Bone marrow (tissue), 2 donors: ENCODE measurements at places on chromosomes 1 and 21.
A peak's percentile ranks its signal among the peaks of the same experiment; 100 is the strongest.

- DNase-seq: no peak
Measured at GRCh38 chr1:64482720-64483119, 12.8 kb downstream of the CACHD1 start.

DNA sequence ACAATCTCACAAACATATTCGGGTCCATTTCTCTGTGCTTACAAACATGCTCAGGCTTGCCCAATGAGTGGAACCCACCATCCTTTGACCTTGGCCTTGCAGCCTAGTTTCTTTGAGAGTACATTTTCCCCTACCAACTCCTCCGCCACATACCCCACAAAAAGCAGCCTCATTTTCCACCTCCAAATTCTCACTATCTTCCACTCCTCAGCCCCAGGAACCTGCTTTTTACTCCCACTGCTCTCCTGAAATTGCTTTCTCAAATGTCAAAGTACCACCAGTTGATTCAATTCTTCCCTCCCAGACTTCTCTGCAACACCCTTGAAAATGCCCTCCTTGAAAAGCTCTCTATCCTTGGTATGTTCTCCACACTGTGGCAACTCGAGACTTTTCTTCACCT, 103.8 kb downstream of the RUNX1 start:
- DNase-seq: no peak

DNA sequence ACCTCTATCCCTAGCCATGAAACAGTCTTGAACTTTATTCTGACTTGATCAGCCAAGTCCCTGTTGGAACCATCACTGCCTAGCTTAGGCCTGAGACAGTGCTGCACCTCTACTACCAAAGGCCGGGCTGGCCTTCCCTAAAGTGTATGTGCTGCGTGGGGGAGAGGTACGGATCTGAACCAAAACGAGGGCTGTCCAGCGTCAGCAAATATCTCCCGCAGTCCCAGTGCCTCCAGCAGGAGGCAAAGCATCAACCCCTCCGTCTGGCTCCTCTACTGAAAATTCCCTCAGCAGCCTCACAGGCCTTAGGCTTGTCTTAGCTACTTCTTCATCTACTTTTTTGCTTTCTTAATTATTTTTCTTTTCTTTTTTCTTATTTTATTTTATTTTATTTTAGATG, 33.3 kb upstream of the KIF26B start:
- no peak for DNase-seq

GRCh38 chr1:245095903-245096302, 58.9 kb upstream of the KIF26B start:
- no peak for DNase-seq

GRCh38 chr1:64653466-64653865, 91.4 kb upstream of the RAVER2 start:
- DNase-seq: no peak

DNA sequence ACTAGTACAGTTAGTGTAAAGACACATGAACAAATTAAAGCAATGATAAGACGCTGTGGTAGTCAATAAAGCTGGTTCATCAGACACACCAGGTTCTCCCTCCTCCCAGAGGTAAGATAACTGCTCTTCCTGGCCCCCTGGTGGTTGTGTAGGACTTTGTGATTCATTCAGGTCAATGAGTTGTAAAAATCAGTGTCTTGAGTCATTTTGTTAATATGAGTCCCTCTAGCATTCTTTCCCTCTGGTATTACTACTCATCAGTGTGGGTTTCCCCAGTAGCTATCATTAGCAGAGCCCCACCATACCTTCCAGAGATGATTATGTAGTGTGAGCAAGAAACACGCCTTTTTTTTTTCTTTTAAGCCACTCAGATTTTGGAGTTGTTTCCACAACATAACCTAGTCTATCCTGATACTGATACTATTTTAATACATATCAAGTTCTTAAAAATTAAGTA, 3.6 kb upstream of the SETDB1 start:
- DNase-seq: peak; percentile 8

- DNase-seq: no peak
Measured at GRCh38 chr1:184891440-184891839, 82.9 kb downstream of the NIBAN1 start.
